Neural cell (in vitro differentiated cells): ENCODE measurements at places on chromosomes 6 and 20. TPM values are rescaled to one million over a fixed set of nuclear protein-coding genes. Genes with fewer than 3 reads are reported as not detected.

MAN1A1 gene
- polyA plus RNA-seq = 4.6 and 5.6 TPM in 2 replicates

MDFI gene
- polyA plus RNA-seq = 42.5 and 42.8 TPM in 2 replicates

C6orf58 gene
- polyA plus RNA-seq = 0.52 and 0.97 TPM in 2 replicates

SLA2 gene
- 0.33 TPM in 1 of 2 replicates, not detected in the other for polyA plus RNA-seq

ACTL10 gene
- not detected in 2 replicates for polyA plus RNA-seq

COL9A3 gene
- polyA plus RNA-seq = 1.0 and 3.1 TPM in 2 replicates

VNN1 gene
- polyA plus RNA-seq = not detected in 2 replicates

GCNT2 gene
- 9.4 and 16.3 TPM in 2 replicates for polyA plus RNA-seq

COL20A1 gene
- polyA plus RNA-seq = 0.46 and 1.1 TPM in 2 replicates

HLA-DRB1 gene
- not detected in 2 replicates for polyA plus RNA-seq

DZANK1 gene
- polyA plus RNA-seq = 10.6 and 17.0 TPM in 2 replicates

OR2J3 gene
- not detected in 2 replicates for polyA plus RNA-seq

TTK gene
- 1.2 and 1.5 TPM in 2 replicates for polyA plus RNA-seq

WFDC5 gene
- polyA plus RNA-seq = not detected in 2 replicates

KCNQ2 gene
- 84.7 and 88.8 TPM in 2 replicates for polyA plus RNA-seq

POU3F2 gene
- polyA plus RNA-seq = 35.3 and 35.7 TPM in 2 replicates
